ENCODE measurements at places on chromosomes 7 and 10. TPM values are rescaled to one million over a fixed set of nuclear protein-coding genes. Genes with fewer than 3 reads are reported as not detected.

GRCh38 chr10:132223611-132224342 is 37.0 kb downstream of the DPYSL4 start:
- no peak overlapping the region for H3K27ac ChIP-seq
- no peaks in the 10 kb centered on the region for H3K36me3 ChIP-seq
- H3K4me3 ChIP-seq: no peak overlapping the region
- H3K27me3 ChIP-seq: no peaks in the 10 kb centered on the region

DNA sequence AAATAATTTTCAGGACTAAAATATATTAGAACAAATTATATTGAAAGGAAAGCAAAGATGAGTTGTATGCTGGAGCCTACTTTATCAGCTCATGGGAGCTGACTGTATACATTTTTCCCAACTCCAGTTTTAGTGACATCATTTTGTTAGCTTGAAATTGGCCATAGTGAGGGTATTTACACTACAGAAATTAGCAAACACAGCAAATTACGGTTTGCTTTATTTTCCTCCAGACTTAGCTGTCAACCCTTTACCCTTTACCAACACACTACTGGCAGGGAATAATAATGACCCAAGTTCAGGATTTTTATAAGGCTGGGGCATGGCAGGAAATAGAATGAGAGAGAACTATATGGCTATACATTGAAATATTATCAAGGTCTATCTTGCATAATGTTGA is 120.3 kb upstream of the PRSS1 start:
- no peaks in the 10 kb centered on the region for H3K27me3 ChIP-seq
- no peaks in the 10 kb centered on the region for H3K4me1 ChIP-seq
- H3K36me3 ChIP-seq: no peaks in the 10 kb centered on the region
- no peak for DNase-seq
- H3K4me3 ChIP-seq: no peak overlapping the region

GRCh38 chr7:12633582-12633981 is 53.9 kb upstream of the ARL4A start:
- H3K27ac ChIP-seq: no peak overlapping the region
- DNase-seq: no peak
- no peak overlapping the region for H3K4me3 ChIP-seq
- H3K27me3 ChIP-seq: no peaks in the 10 kb centered on the region
- no peaks in the 10 kb centered on the region for H3K36me3 ChIP-seq
- no peaks in the 10 kb centered on the region for H3K4me1 ChIP-seq

DNA sequence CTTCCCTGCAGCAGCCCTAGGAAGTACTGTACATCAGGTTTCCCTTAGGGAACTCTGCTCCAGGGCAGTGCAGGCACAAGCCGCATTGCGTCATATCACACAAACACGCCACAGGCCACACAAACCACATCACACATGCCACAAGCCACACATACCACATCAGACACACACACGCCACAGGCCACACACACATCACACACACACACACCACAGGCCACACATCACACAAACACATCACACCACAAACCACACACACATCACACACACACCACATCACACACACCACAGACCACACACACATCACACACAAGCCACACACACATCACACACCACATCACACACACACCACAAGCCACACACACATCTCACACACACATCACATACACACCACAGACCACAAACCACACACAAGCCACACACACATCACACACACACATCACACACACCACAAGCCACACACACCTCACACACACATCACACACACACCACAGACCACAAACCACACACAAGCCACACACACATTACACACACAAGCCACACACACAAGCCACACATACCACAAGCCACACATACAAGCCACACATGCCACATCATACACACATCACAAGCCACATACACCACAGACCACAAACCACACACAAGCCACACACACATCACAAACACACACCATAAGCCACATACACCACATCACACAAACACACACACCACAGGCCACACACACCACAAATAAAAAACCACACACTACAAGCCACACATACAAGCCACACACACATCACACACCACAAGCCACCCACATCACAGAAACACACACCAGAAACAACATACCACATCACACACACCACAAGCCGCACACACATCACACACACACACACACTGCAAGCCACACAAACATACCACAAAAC is 53.4 kb downstream of the TMEM209 start:
- H3K27me3 ChIP-seq: no peaks in the 10 kb centered on the region
- DNase-seq: no peak
- no peaks in the 10 kb centered on the region for H3K4me1 ChIP-seq
- no peaks in the 10 kb centered on the region for H3K36me3 ChIP-seq

DNA sequence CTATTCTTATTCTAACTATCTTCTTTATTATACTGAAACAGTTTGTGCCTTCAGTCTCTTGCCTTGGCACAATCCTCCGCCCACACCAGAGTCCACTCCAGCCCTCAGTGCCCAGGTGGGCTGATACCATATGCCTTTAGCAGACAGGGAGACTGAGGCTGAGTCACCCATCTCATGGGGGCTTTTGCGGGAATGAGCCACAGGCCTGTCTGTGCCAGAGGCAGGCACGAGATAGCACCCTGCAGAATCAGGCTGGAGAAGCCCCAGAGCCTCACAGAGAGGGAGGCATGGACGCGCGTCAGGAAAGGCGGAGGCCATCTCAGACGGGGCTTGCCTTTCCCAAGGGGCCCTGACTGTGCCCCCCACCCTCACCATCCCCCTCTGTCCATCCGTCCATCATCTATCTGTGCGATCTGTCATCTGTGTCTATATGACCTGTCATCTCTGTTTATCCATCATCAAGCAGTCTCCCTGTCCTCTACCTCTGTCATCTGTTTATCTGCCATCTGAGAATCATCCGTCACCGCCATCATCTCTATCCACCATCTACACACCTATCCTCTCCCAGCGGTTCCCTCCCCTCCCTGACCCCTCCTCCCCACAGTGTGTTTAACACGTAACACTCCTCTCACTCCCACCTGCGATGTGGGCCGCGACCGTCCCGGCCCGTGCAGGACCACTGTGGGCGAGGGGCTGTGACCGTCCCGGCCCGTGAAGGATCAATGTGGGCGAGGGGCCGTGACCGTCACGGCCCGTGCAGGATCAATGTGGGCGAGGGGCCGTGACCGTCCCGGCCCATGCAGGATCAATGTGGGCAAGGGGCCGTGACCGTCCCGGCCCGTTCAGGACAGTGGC is 7.3 kb upstream of the ADAP1 start:
- H3K36me3 ChIP-seq: no peaks in the 10 kb centered on the region
- no peak overlapping the region for H3K4me3 ChIP-seq
- H3K4me1 ChIP-seq: peaks cover 1% of the 10 kb centered on the region
- H3K27ac ChIP-seq: no peak overlapping the region

The CNPY1 gene
- polyA plus RNA-seq: not detected

Measured in liver (tissue), 10 donors.